ENCODE measurements at places on chromosomes 7 and 10.

DNA sequence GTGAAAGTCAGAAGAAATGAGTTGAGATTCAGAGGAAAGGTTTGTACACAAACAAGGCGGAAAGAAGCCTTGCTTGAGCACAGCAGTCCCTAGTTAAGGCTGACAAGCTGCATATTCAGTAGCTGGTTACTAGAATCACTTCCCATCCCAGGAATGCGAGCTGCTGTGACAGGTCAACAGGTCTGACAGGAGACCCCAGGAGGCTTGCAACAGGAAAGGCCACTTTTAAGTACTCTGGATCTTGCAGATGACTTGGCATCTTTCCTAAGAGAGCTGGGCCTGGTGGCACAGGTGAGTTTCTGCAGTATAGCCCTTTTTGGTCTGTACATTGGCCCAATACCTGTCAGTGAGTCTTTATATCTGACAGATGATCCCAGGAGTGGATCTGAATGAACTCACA lies 35.7 kb upstream of the UNC5B start:
- DNase-seq = no peak

DNA sequence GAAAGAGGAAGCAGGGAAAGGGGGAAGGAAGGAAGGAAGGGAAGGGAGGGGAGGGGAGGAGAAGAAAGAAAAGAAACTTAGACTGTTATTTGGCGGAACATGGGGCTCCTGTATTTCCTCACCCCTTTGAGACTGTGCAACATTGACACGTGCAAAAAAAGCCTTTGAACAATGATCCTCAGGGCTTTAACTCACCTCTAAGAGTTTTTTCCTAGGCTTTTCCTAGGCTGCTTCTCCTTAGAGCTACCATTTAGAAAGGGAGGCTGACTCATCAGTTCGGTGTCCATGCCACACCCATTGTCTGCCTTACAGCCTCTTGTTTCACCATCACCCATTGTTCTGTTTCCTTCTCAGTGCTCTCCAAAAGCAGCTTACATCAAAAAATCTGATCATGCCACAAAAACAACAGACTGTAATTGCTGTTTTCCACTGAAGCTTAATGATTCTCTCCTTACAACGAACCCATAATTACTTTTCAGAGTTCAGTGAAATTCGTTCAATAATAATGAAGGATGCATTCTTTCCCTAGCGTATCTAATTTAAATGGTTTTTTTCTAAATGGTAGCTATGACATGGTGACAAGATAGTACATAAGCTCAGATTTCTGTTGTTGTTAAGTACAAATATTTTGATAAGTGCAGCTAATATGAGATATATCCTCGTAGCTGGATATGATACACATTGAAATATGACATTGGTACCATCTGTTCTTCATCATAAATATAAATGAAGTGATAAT lies 90.8 kb downstream of the PRLHR start:
- peak; percentile 73 for DNase-seq

DNA sequence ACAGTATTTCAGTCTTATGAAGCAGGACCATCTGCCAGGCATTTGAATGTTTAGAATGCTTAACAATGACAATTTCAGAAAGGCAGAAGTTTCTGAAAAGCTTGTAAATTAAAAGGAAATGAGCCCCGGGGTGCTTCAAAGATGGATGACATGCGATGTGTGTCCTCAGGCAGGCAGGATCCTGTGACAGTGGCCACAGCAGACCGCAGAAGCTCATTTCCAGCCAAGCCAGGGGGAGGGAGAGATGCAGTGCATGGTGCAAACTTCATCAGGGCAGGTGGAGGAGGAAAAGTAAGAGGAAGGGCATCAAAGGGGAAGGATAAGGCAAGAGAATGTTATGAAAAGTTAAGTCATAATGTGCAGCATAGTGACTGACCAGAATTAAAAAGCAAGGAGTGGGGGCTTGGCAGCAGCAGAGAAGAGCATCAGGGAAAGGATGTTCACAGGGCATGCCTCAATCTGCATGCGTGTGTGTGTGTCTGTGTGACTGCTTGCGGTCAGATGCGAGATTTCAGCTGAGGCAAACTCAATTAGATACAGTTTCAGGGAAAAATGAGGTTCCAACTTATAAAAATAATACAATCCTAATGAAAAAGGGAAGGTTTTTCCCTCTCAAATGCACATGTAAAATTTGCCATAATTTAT lies 173.7 kb downstream of the COBL start:
- DNase-seq = no peak

DNA sequence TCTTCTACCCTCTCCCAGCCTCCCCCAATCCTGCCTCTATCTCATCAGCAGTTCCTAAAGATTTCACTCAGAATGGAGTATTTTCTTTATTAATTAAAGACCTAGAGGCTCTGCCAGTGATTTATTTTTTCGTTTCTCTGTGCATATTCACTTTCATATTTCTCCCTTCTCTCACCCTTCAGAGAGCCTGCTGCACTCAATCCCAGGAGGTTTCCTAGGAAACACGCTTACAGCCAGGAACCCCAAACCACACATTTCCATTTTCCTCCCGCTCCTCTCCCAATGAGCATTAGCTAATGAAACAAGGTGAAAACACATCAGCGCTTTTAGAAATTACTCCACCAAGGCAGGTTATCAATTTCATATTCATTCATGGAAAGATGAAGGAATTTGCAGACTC lies 180.2 kb downstream of the FRMD4A start:
- DNase-seq = no peak

DNA sequence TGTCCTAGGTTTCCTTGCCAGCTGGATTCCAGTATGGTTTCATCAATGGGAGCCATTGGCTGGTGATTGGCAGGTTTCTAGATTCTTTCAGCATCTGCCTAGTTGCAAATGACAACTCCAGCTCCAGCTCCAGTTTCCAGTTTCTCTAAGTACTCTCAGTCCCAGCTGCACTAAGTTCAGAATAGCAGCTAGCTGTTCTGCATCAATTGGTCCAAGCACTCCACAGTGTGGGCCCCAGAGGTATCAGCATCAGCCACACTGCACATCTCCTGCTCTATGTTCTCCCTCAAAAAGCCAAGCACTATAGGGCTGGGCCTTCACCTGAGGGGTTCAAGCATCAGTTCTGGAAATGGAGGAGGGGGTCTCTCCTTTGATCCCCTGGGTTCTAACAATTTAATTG lies 143.4 kb downstream of the VPS50 start:
- no peak for DNase-seq

- no peak for DNase-seq
Observed at GRCh38 chr7:4144811-4145510, 537.1 kb upstream of the FOXK1 start.

Measured in GM03348 (cell line).